ENCODE measurements at places on chromosomes 6 and 20.
A peak's percentile ranks its signal among the peaks of the same experiment; 100 is the strongest.

DNA sequence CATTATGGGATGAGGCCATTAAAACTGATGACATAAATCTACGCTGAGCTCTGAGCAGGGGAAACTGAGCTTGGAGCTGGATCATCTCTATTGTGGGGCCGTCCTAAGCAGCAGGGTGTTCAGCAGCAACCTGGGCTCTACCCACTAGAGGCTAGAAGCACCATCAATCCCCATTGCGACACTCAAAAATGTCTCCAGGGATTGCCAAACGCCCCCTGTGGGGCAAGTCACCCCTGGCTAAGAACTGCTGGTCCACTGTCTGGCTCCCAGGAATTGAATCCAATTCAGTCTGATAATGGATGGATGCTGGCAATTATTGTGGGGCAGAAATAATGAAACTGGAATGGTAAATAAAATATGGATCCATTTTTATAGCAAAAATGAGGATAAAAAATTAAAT, 38.2 kb downstream of the PMEPA1 start:
- DNase-seq: no peak

- DNase-seq: no peak
These were observed 110.5 kb downstream of the ISM1 start for GRCh38 chr20:13331536-13331935.

- DNase-seq: no peak
These were observed 6.4 kb upstream of the SLC2A12 start for GRCh38 chr6:134058622-134059366.

DNA sequence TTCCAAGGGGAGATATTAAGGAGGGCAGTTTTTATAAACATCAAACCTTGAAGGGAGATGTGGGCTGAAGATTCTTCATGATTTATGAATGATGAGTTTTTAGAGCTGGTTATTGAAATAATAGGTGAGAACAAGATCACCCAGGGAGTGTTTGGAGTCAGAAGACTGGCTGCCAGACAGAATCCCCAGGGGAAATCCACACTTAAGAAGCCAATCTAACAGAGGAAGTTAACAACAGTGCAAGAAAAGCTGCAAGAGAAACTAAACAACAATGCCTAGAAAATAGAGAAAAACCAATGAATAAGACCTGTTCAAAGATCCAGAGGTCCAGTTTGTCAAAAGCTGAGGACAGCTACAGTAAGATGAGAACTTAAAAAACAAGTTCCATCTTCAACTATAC, 167.9 kb upstream of the MAN1A1 start:
- DNase-seq: no peak

DNA sequence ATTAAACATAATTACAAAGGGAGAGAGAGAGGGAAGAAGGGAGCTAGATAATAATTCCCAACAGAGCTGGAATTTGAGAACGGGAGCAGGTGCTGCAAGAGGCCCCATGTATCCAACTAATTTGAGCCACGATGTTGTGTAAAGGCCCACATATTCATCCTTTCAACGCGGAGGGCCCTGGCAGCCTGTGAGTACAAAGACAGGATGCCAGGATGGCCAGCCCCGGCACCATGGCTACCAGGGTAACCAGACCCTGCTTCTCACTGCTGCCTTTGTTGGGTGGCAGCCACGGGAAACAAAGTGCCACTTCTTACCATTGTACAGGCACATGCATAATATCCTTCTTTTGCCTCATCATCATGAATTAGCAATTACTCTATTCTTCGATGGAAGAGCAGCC, 492.0 kb upstream of the NRSN1 start:
- DNase-seq: no peak

- DNase-seq: peak; percentile 61
These were observed at the start of gene GNAS-AS1 for GRCh38 chr20:58850693-58851174. Gene GNAS-AS1 (minus strand): TSS chr20:58850902.

GRCh38 chr20:7180256-7181045, 413.0 kb downstream of the BMP2 start:
- DNase-seq: no peak

DNA sequence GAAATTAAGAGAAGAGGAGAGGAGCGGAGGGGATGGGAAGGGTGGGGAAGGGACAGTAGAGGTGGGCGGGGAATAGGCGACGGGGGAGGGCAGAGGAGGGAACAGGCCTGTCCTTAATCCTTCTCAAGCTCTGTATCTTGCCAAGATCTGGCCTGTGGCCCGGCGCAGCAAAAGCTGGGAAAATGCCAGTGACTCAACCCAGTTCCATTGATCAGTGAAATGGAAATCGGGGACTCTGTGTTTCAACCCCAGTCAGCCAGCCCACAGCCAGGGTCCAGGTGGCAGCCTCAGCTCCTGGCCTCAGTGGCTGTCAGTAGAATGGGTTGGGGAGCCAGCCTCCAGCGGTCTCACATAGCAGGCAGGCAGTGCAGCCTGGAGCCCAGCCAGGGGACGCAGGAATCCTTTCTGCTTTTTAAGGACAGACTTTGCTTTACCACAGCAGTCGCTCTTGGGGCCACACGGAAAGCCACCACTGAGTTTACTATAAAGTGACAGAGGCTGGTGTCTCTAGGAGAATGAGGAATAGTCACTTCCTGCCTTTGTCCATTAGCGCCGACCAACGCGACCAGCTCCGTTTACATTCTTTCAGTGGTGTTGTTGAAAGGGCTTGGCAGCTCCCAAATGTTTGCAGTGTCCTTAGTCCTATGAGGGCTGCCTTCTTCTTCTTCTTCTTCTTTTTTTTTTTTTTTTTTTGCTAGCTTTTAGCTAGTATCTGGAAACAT, 128.0 kb downstream of the RIN2 start:
- no peak for DNase-seq

DNA sequence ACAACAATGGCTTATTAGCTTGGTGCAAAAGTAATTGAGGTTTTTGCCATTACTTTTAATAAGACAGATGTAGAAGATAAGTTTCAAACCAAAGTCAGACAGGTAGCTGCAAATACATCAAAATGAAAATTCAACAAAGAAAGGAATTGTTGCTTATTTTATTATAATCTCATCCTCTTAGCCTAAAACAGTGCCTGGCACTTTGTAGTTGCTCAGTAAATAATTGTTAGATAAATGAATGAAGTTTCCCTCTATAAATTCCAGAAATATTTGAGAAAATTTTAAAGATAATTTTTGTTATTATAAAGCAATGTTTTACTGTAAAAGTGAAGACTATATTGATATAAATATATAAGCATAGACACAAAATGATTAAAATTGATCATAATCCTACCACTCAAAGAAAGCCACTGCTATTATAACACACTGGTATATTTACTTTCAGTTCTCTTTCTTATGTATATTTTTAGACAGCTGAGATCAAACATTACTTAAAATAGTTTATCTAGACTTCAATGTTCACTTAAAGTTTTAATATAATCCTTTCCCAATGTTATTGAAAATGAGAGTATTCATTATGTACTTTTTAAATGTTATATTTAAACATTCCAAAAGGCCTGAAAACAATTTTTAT, 42.5 kb downstream of the SESN1 start:
- no peak for DNase-seq

GRCh38 chr20:5267092-5267491, 49.7 kb downstream of the PROKR2 start:
- no peak for DNase-seq

- DNase-seq: no peak
These were observed 43.0 kb downstream of the PXDC1 start for GRCh38 chr6:3708540-3708939.

DNA sequence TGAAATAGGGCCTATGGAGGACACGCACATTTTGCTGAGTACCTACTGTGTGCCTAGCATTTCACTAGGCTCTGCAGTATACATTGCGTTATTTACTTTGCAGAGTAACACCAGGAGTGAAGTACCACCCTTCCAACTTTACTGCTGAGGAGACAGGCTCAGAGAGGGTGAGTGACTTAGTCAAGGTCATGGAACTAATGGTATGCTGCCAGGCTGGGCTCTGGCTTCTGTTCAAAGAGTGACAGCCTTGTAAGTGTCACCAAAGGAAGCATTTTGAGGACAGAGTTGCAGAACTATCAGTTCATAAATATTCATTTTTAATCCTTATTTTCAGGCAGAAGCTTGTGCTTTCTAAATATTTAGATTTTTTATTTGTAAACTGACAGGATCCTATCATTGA, 754.9 kb upstream of the CHD6 start:
- DNase-seq: no peak

DNA sequence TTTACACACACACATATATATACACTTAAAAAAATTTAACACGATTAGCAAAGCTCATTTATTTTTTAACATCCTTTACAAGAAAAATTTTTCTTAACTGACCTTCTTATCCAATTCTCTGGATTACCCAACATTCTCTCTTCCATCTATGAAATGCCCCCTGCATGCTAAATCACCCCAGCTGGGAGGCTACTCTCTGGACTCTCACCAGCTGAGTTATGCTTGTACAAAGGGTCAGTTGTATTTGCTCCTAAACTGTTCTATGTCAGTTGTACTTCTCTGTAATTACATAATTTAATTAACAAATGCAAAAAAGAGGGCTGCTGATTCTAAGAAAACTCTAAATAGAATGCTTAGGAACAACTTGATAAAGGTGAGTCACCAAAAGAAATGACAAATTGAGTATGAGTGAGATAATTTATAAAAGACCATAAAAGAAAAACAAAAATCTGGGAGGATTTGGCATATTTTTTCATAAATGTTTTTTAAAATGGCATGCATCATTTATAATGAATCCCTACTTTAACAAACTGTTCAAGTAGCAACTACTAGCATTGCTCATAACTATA, 120.5 kb downstream of the KIF13A start:
- DNase-seq: no peak

GRCh38 chr6:119890470-119890869, 540.9 kb upstream of the MAN1A1 start:
- no peak for DNase-seq

DNA sequence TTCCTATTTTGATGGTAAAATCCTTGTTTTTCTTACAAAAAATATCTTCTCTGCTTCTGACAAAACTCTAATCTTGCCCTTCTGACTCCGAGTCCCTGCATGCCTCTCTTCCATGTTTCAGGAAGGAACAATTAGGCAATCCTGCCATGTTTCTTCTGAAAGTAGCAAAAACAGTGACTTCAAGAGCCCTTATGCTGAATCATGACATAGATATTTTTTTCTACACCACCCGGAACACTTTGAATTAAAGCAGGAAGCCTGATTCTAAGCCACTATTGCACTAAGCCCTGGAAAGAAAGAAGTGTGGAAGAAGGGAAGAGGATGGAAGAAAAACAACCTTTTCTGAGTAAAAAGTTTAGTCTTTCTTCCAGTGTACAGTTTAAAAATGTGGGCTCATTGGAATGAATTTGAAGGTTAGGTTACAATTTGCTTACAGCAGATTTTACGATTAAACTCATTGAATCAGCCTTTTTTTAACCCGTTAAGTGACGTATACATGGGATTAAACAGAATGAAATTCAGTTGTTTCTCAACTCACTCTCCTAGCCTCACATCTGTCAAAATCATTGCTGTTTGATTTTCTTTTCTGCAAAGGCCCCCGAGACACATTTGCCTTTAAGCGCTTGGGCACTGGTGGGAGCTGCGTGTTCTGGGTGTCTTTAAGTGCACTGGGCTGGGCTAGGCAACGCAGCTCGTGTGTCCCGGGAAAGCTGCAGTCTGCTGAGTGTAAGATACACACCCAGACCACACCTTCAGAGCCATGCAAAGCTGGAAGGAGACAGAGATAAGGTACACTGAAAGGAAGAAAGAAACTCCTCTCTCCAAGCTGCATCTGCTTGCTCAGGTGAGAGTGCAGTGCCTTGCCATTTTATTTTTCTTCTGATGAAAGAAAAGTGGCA, 159.4 kb upstream of the CITED2 start:
- peak; percentile 65 for DNase-seq

GRCh38 chr20:47243532-47244305, 112.8 kb downstream of the ZMYND8 start:
- DNase-seq: no peak

- DNase-seq: no peak
These were observed 16.2 kb downstream of the PRKN start for GRCh38 chr6:162711376-162711775.

- DNase-seq: no peak
These were observed 2.4 kb downstream of the C6orf89 start for GRCh38 chr6:36888115-36888643.

DNA sequence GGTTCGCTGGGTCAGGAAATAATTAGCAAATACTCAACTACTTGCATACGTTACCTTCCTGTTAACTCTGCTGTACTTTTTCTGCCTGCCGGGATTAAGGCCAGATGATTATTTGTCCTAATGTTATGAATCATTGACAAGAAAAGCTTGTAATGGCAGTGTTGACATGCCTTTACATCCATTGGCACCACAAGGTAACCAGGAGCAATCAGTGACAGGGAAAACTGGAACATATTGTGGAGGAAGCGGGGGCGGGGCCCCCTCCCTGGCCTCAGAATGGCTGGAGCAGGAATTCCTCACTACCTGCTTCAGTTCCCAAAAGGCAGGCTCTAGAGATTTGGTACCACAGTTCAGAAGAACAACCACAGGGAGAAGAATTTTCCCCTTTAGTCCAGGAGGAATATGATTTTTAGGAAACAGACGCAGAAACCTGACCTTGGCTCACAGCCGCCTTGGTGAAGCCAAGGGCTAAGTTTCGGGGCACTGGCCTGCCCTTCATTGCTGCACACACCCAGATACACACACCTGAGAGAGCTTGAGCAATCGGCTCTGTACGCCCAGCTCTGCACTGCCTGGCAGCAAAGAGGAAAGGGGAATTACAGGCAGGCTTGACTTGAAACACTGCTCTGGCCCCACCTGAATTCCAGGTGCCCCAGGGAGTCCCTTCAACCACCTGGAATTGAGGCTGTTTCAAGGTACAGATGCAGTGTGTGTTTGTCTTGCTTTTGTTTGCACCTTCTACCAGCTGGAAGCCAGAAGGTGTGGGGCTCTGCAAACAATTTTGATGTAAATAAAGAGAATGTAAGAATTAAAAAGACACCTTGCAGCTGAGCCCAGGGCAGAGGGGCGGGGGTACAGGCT, 89.8 kb downstream of the MYB start:
- no peak for DNase-seq

- DNase-seq: peak; percentile 84
These were observed 84.9 kb upstream of the SIM1 start for GRCh38 chr6:100549406-100550167.

- DNase-seq: no peak
These were observed 259.9 kb downstream of the GJA1 start for GRCh38 chr6:121695329-121695728.

DNA sequence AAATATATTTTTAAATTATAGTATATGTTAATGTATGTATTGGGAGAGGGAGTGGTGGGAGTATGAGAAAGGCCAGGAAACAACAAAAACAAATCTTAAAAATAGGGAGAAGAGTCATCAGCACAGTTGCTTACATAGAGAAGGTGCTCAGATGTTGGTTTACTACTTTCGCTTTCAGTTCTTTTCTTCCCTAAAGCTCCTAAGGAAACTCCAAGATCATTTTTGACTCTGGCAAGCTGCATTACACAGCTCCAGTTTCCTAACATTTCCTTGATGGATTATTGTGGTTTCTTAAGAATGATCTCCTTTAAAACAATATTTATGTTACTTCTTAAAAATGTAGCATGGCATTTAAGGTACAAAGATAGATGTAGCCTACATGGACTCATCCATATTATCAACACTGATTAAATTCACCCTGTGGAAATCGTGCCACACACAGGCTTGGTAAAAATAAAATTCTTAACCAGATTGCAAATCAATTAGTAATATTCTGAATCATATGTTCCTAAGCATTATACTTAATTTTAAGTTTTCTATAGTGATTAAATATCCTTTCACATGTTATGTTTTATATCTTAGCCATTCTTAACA, 118.0 kb upstream of the MAN1A1 start:
- DNase-seq: no peak

Data from AG04449 (cell line).